B cell (primary cell): ENCODE measurements at places on chromosomes 5 and 9.

- DNase-seq, result no peak
Observed at GRCh38 chr5:128749136-128749898, 211.3 kb upstream of the FBN2 start.

DNA sequence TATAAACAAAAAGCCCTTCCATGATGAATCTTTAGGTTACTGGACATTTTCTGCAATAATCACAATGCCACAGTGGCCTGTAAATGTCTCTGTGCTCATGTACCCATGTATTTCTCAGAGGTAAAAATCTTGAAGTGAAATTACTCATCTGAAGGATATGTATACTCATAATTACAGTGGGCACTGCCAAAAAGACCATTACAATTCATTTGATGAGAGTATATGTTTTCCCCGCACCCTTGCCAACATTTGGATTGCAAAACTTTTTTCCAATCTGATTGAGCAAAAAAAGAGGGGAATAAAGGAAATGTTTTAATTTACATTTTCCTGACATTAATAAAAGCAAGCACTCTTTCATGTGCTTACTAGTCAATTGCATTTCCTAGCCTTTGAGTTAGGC, 110.5 kb downstream of the EPB41L4A start:
- DNase-seq, result no peak

DNA sequence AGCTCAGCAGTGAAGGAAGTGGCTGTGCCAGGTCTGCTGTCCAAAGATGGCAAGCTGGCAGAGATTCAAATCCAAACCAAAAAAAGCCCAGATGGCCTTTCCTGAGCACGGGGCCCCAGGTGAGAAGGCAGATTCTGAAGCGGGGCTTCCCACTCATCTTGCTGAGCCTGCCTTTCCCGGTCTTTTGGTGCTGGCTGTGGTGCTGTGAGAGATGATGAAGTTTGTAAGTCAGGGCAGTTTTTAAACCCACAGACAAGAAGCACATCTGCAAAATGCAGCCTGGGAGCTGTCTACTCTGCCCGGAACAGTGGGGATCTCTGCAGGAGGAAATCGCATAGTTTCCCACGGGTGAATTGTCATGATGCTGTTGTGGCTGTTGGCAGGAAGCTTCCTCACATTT, 85.0 kb upstream of the IRX4 start:
- no peak for DNase-seq

- no peak for DNase-seq
Observed at GRCh38 chr9:71368157-71368556, 246.7 kb upstream of the TRPM3 start.

- peak; percentile 11 for DNase-seq
Observed at GRCh38 chr5:111685969-111686368, 71.0 kb downstream of the NREP start.

DNA sequence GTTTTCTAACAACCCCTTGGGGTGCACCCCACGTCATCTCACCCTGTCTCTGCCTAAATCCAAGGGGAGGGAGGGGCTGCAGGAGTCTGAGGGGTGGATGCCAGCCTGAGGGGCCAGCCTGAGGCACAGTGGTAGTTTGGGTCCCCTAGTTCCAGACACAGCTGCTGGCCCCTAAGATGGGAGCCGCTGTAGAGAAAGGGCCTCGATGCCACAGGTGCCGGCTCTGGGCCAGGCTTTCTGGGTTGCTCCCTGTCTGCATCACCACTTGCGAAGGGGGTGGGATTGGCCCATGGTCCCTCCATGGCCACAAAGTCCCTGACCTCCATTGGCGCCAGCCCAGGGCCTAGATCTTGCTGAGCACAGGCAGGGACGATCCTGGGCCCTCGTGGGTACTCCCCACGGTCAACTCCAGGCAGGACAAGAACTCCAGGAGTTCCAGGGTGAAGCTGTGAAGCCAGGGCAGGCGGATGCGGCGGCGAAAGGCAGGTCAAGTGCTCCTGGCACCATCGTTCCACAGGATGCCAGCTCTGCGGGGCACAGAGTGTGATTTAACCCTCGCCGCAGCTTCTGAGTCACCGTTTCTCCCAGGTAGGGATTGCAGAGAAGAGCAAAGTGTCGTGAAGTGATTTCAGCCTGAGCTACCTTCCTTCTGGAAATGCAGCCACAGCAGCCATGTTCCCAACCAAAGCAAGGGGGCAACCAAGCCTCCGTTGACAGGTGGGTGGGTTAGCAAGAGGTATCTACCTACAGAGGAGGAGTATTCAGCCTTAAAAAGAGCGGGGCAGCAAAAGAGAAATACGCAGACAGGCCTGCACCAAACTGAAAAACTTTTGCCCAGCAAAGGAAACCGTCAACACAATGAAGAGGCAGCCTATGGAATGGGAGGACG, 41.6 kb upstream of the EXOC3 start:
- DNase-seq, result no peak
